Stimulated activated CD8-positive, alpha-beta memory T cell treated with anti-CD3 and anti-CD28 coated beads, Interleukin-4, amount 100 ng/mL, for 4 hours (primary cell): ENCODE measurements at places on chromosomes 11 and 22.

DNA sequence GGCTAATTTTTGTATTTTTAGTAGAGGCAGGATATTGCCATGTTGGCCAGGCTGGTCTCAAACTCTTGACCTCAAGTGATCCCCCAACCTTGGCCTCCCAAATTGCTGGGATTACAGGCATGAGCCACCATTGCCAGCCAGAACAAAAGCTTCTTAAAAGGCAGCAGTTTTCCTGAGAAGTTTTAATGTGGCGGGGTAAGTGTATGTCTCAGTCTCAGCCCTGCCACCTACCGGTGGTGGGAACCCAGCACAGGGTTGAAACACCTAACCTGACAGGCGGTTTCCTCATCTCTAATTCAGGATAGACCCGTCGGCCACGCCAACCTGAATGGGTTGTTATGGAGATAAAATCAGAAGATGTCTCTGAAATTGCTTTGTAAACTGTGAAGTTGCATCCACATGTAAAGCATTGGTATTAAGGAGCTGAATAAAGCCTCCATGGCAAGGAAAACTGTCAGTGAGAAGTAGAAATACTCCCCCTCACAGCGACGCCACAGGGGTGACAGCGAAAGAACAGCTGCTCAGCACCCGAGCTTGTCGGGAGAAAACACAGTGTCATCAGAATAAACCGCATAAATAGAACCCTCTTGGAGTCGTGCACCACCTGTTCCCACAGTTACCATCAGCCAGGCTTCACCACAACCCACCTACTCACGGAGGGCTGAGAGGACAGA lies 165.9 kb upstream of the NCAM1 start:
- DNase-seq: no peak

GRCh38 chr11:125390946-125391345 lies 105.1 kb downstream of the FEZ1 start:
- no peak for DNase-seq

DNA sequence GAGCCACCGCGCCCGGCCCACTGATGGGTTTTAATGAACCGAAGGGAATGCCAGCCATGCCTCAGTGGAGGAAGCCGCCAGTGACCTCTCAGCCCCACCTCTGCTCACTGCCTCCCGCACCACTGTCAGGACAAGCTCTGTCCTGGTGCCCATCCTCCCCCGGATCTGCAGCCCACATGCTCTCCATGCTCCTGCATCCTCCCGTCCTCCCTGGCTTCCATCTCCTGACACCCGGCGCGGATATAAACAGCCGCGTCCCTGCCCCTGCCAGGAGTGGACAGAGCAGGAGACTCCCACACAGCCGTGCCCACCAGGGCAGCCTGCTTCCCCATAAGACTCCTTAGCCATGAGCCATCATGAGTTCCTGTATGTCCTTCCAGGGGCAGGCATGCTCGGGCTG lies 26.9 kb downstream of the MACROD1 start:
- no peak for DNase-seq

GRCh38 chr11:71992136-71992730 lies 6.5 kb upstream of the IL18BP start:
- no peak for DNase-seq
